Stimulated activated CD8-positive, alpha-beta memory T cell treated with anti-CD3 and anti-CD28 coated beads, Interleukin-4, amount 100 ng/mL, for 48 hours (primary cell): ENCODE measurements at places on chromosomes 12 and 14.

GRCh38 chr12:114440270-114441038, 34.5 kb upstream of the TBX5 start:
- DNase-seq: no peak

DNA sequence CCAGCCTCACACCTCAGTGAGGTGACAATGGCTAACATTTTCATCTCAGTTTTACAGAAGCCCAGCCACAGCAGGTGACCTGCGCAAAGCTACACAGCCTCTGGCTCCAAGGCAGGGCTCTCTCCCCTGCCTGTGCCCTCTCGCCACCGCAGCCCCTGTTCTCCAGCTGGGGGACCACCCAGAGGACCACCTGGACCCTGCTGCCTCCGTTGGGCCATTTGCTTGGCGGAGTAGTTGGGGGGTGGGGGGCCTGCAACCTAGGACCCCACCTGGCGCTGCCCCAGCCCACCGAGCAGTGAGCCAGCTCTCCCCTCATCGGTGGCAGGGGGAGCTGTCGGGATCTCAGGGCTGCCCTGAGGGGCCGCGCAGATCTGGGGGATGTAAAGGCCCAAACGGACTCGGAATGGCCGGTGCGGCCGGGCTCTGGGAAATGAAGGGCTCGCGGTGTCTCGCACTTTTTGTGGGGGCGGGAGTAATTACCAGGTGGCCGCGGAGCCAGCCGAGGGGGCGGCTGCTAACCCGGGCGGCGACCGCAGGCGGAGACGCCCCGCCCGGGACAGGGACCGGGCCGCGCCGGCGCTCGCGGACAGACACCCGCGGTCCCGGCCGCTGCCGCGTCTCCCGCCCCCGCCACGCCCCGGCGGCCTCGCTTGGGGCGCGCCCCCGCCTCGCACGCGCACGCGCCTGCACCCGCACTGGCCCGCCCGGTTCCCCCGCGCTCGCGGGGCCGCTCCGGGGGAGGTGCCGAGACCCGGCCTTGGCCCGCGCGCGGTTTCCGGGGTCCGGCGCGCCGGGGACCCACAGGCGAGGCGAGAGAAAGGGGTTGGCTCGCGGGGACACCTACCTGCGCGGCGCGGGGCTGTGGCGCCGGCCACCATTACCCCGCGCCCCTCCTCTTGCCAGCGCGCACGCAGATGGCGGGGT, 8.6 kb upstream of the GPR68 start:
- DNase-seq: peak; percentile 53

GRCh38 chr12:53626702-53627169, 554 bp upstream of the ATF7 start:
- no peak for DNase-seq

DNA sequence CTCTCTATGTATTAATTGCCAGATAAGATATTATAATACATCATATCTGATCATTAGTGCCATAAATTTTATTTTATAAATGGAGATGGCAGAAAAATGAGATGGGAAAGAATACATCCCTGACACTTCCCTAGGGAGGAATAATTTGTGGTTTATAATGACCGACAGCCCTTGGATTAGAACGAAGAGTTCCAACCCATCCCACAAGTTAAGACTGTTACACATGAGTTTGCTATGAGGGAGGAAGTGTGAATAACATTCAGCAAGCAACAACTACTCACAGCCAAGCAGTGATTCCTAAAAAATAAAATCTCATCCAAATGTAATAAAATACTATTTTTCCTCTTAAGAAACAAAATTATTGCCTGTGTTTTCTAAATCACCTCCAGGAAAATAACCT, 299.0 kb downstream of the CCDC91 start:
- no peak for DNase-seq
